ENCODE measurements at places on chromosomes 6 and 20.

GRCh38 chr20:38551056-38551626, 29.9 kb upstream of the ADIG start:
- DNase-seq = no peak

DNA sequence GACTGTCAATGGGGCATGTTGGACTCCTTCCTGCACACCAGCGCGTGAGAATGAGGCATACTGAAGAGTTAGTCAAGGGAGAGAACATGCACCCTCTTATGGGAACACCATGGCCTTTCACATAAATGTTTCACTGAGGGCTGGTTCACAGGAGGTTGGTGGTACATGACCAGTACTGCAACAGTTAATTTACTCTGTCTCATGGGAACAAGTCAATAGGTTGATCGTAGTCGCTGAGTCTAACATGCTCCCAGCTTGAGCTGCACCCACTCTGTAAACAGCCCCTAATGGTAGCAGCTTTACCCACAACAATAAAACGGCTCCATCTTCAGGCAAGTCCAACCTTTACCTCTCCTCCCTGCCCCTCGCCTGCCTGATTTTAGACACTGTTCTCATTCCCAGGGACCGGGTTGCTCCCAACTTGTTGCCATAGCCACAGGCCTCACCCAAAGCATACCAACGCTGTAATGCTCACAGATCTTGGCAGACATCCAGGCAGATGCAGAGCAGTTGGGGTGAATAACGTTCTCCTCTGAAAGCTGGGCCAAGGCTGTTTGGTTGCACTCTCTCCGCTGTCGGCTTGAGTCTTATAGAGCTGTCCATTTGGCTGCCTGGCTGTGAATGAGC, 111.3 kb downstream of the LY86 start:
- DNase-seq = no peak

DNA sequence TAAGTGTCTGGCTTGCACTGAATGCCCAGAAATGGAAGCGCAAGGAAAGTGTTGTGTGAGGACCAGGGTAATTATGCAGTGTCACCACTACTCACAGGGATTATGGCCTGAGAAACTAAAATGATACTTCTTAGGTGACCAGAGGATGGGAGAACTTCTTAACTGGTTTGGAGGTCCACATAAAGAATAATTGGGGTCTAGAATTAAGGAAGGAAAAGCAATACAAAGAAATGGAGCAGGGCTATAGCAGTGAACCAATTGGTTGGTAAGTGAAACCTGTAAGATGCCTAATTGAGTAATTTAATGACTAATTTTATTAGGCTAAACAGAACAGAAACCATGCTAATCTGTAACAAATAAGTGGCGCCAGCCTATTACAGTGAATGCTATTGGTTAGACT, 5.3 kb downstream of the TSPYL4 start:
- no peak for DNase-seq

DNA sequence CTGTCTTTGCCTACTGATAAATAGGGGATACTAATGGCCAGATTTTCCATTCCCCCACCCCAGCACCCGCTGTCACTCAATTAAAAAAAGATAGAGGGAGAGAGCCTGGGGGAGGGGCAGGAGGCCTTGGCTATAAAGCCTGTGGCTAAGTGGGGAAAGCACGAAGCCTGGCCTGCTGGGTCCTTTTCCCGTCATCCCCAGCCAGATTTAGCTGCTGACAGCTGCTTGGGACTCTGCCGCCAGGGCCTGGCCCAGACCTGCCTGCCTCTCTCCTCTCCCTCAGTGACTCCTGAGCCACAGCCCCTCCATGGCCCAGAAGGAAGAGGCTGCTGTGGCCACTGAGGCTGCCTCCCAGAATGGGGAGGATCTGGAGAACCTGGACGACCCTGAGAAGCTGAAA, at the start of gene APOBEC2:
APOBEC2 (plus strand) TSS at position 162 of the 400 bp plus-strand sequence; CDS start at position 308, 146 bp downstream.
- no peak for DNase-seq

- DNase-seq = no peak
These were observed 121.1 kb downstream of the GMDS start for GRCh38 chr6:2124260-2124709.

GRCh38 chr6:2750832-2751231, at the start of gene MYLK4:
Gene MYLK4, minus strand, starts transcription at chr6:2750922. Its CDS starts 1,628 bp downstream, at chr6:2749294.
- no peak for DNase-seq

DNA sequence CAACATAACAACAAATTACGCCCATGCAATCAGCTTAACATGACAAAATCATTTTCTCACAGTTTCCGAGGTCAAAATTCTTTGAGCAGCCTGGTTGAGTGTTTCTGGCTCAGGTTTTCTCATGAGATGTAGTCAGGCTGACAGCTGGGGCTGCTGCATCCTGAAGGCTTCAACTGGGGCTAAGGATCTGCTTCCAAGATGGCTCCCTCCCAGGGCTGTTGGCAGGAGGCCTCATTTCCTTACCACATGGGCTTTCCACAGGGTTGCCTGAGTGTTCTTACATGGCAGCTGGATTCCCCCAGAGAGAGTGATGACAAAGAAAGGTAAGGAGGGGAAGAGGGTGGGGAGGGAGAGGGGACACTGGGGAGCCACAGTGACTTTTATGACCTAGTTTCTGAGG, 63.1 kb upstream of the NNAT start:
- DNase-seq = no peak

- no peak for DNase-seq
These were observed 131.4 kb downstream of the EDN1 start for GRCh38 chr6:12421596-12421995.

GRCh38 chr6:139271056-139271455, 20.7 kb downstream of the TXLNB start:
- DNase-seq = no peak

- no peak for DNase-seq
These were observed 43.0 kb downstream of the PRDM1 start for GRCh38 chr6:106128981-106129781.

- DNase-seq = peak; percentile 33
These were observed 868 bp upstream of the SLC2A4RG start for GRCh38 chr20:63738687-63739129.

- DNase-seq = no peak
These were observed 161.5 kb upstream of the MAN1A1 start for GRCh38 chr6:119511024-119511423.

DNA sequence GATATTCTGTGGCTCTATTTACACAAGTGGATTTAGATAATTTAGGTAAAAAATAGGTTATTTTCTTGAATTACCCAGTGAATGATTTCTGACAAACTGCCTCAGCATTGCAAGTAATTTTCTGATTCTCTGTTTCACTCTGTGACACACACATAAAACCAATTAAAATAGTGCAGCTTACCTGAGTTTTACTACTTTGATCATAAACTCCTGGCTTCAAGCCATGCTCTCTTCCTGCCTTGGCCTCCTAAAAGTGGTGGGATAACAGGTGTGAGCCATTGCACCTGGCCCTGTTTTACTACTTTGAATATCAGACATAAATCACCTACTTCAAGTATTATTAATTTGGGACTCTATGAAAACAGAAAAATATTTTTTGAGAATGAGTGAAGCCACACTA, 462.9 kb downstream of the ADGRB3 start:
- DNase-seq = no peak

DNA sequence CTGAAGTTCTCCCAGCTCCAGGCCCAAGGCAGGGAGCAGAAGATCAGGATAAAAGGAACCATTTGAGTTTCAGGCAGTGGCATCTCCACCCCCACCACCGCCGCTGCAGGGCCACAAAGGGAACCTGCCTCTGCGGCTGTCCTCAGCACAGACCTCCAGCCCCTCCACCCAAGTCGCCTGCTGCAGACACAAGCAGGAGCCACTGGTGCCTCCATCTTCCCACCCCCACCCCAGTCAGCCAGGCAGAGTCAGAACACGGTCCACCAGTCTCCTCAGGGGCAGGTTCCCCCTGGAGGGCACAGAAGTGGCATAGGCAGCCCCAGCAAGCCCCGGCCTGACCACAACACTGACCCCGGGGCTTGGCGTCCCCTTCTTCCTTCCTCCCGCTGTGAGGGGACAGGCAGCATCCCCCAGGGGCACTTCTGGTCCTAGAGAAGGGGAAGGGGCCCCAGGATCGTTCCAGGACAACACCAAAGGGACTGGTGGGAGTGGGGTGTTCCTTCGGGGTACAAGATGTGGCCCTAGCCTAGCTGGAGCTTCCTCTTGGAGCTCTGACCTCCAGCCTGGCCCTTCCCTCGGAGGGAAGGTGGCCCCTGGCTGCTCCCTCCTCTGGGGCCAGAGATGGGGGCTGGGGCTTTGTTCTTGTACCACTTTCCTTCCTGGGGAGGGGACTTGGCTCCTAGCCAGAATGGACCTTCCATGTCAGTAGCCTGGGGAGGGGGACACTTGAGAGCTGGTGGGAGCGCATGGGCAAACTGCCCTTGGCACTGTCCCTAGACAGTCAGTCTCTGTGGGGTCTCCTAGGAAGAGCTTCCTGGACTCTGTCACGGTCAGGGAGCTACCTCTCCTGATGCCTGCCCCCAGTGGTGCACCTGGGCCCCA, 36.0 kb downstream of the YTHDF1 start:
- DNase-seq = no peak

DNA sequence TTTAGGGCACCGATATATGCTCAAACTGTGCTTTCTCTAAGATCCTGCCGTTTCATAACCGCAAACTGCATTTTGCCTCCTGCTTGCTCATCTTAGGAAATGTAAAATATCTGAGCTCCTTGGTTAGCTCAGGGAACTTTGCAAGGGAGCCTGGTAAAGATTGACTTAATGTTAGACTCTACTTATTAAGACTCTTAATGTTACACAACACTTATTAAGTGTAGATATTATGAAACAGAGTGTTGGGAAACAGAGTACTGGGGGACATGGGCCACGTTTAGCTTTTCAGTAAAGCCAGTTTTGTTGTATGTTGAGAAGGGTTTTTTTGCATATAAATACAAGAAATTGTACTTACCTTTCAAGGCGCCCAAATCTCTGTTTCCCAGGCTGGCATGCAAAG, 1.9 kb downstream of the LTV1 start:
- DNase-seq = no peak

- DNase-seq = no peak
These were observed 50.7 kb downstream of the TGM2 start for GRCh38 chr20:38114353-38114791.

DNA sequence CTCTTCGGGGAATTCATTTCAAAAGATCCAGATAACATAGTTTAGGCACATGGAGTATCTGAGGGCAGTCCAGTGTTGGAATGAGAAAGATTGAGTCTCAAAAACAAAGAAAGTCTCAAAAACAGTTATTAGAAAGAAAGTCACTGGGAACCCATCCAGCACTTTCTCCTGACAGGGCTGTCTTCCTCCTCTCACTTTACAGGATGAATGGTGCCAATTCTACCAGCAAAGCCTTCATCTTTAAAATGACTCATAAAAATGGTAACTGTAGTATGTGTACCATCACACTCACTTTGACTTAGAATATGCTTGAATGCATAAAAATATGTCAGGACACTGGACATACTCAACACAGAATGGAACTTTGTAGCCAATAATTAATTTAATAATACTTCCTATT, 71.3 kb downstream of the SLC22A3 start:
- DNase-seq = no peak

- DNase-seq = no peak
These were observed 37.5 kb downstream of the HNF4A start for GRCh38 chr20:44392776-44393607.

DNA sequence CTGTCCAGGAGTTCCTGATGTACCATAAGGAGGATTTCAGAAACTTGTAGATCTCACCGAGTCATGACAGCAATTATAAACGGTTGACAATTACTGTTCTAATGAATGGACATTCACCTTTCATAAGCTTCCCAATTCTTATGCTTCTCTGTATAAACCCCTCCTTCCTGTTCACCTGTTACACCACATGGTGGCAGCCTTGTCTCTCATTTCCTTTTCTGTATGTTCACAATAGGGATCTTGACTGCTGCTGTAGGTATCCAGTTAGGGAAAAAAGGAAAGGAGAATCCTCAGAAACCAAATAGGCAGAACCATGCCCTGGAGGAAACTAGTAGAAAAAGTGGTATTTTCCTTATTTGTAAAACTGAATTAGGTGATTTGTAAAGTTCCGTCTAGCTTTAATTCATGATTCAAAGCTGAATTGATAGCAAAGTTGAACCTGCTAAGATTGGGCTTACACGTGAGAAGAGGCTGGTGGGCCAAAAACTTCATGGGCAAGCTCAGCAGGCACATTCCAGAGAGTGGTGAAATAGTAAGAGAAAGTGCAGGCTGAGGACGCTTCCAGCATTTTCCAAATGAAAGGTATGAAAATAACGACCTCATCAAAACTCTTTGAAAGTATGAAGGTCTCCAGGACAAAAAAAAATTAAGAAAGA, 29.0 kb upstream of the TBPL1 start:
- peak; percentile 46 for DNase-seq

- no peak for DNase-seq
These were observed 47.2 kb upstream of the IPCEF1 start for GRCh38 chr6:154403788-154404187.

- DNase-seq = no peak
These were observed 293.5 kb downstream of the LRFN2 start for GRCh38 chr6:40293460-40294185.

All from activated CD4-positive, alpha-beta T cell treated with anti-CD3 and anti-CD28 coated beads, Interleukin-2, amount 50 U/mL, for 1 hour (primary cell).